ENCODE measurements at places on chromosomes 3 and 15. TPM values are rescaled to one million over a fixed set of nuclear protein-coding genes. Genes with fewer than 3 reads are reported as not detected.
A peak's percentile ranks its signal among the peaks of the same experiment; 100 is the strongest.

DNA sequence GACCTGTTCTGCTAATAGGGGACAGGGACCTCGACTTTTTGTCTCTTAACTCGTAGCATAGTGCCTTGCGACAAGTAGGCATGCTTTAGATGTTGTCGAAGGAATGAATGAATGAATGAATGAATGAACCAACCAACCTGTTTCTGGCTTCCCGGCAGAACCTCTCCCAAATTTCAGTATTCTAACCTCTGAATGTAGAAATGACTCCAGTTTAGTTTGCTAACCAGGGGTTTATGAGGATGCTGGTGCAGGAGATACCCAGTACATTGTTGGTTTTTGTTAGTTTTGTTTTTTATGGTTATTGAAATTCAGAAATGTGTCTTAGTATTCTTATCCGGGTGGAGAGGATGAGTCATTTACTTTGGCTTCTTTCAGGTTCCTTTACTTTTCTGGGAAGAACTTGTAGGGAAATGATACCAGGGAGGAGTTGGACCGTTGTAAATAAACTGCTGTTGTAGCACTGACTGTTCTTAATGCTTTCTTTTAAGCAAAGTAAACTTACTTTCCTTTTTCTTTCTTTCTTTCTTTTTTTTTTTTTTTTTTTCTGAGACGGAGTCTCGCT, 29.6 kb upstream of the EHHADH start:
- DNase-seq = no peak

DNA sequence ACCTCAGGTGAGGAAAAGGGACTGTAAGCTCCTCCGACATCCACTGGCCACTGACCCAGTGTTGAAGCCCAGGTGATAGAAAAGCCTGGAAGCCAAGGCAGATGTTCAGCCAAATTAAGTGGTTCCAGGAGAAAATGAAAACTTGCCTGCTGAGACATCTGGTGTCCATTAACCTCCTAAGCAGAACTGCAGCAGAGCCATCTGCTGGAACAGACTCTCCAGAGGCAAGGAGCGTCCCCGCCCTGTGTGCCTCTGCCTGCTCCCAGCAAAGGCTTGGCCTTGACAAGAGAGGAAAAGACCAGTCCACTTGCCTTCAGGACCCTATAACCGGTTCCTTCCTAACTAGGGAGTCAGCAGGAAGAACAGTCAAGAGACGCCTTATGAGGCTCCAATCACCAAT, 48.2 kb downstream of the SRGAP3 start:
- no peak for DNase-seq

The RPS17 gene
- 4,695 TPM for total RNA-seq

DNA sequence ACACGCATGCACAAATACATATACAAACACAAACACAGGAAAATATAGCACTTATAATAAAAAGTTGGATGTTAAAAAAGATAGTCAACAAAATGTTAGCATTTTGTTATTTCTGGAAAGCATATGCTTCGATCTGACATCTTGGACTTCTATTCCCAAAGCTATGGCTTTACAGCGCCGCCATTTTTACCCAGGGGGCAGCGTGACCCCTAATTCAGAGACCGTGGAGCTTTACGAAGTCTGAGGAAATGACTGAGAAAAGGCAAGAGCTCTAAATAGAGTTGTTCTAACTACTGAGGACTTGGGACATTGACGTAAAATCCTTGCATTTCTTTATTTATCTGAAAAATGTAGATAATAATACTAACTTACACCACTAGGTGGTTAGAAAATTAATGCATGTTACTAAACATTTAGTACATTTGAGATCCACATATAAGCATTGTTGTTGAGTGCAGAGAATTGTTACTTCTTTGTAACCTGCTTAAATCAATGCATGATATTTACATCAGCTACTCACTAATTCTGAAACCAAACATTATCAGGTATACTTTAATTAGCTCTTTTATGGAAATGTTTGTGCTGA, 155.4 kb downstream of the TP63 start:
- DNase-seq = no peak

The GOLGA8S gene
- not detected for total RNA-seq

GRCh38 chr3:45659661-45660566, 29.3 kb upstream of the SACM1L start:
- DNase-seq = peak; percentile 68

DNA sequence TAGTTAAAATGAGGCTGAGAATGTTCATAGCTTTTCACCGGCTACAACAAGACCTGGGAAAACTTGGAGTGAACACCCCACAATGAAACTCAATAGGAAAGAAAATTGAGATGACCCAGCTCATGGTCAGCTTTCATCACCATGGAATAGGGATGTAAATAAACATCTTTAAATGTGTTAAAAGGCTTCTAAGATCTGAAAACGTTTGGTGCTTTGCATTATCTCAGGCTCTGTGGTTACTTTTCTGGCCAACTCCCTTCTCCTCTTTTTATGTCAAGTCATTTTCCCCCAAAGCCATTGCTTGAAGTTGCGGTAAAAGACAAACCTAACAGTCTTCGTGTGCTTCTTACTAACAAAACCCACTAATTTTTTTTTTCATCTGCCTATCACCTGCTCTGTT, 195.8 kb downstream of the MECOM start:
- no peak for DNase-seq

- no peak for DNase-seq
Observed at GRCh38 chr15:72338617-72339321, 18.8 kb upstream of the CELF6 start.

DNA sequence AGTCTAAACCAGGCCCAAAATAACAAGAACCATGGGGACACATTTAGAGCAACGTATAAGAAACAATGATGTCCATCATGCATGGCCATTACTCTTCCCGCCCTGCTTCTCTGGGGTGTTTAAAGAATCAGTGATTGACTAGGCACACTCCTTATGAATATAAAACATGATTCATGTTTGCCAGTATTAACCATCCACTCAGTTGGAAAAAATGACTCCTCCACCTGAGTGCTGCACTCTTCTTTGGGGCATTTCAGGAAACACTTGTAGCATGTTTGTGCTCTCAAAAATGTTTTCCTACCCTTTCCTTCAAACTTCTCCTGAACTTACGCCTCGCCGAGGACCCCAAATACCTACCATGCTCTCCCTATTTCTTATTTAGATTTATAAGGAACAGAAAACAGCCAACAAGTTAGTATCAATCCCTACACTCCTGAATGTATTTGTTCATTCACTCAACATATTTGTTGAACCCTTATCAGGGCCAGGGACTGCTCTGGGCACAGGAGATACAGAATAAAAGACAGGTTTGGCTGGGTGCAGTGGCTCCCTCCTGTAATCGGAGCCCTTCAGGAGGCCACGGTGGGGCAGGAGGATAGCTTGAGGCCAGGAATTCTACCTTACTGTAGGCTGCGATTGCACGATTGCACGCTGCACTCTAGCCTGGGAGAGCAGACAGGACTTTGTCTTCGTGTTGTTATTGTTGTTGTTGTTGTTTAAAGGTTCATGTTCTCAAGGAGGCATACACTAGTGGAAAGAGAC, 137.0 kb downstream of the TMCO5A start:
- no peak for DNase-seq

DNA sequence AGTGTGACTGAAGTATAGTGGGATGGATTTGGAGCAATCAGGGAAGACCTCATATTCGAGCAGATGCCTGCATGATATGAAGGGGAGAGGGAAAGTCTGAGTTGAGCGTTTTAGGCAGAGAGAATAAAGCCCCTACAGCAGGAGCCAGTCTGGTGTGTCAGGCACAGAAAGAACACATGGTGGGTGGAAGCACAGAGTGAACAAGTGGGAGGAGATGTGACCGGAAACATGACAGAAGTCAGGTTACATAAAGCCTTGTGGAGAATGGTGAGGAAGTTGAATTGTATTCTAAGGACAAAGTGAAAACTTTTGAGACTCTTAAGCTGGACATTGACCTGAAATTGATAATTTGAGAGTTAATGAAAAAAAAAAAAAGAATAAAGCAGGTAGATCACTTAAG, 541.0 kb downstream of the PLOD2 start:
- DNase-seq = no peak

DNA sequence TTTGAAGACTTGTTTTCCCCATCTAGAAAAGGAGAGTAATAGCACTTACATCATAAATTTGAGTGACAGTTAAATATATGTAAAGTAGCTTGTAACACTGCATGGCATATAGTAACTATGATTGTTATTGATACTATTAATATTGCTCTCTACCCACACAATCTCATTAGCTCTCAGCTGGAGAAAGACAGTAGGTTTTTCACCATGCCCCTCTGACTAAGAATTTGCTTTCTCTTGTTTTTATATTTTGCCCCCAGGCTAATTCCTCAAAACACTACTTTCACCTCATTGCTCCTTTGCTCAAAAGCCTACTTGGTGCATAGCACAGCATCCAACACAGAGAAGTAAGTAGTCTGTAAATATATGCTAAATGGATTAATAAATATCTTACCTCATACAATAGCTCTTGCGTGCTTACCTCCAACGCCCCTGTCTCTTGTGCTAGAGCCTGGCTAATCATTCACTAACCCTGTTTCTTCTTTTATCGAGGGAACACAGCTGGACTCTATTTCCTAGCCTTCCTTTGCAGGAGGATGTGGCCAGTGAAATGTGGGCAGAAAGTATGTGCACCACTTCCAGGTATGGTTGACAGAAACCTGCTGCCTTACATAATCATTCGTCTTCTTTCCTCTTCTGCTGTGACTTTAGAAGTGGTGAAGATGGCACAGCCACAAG, 190.0 kb downstream of the PLCH1 start:
- DNase-seq = no peak

GRCh38 chr3:116002235-116002634, 378.9 kb downstream of the GAP43 start:
- no peak for DNase-seq

GRCh38 chr3:25064681-25065080, 363.4 kb upstream of the RARB start:
- no peak for DNase-seq

DNA sequence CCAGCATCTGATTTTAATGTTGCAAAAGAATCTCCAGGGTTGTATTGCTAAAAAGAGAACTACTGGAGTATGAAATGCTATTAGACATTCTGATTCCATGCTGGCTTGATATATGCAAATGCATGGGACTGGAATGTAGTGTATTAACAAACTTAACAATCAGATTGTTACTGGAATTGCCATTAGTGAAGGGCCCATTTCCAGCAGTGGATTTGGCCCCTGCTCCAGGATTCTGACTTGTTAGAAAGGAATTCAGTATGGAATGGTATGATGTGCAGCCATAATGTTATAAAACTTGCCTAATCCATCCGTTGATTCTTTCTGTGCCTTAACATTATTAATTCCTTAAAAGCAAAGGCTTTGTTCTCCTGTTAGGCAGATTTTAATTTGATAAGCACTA, 7.9 kb downstream of the ARRDC4 start:
- DNase-seq = no peak

The ISLR2 gene
- not detected for total RNA-seq

The TTLL13 gene
- not detected for total RNA-seq

The DOCK3 gene
- total RNA-seq = 11.1 TPM

DNA sequence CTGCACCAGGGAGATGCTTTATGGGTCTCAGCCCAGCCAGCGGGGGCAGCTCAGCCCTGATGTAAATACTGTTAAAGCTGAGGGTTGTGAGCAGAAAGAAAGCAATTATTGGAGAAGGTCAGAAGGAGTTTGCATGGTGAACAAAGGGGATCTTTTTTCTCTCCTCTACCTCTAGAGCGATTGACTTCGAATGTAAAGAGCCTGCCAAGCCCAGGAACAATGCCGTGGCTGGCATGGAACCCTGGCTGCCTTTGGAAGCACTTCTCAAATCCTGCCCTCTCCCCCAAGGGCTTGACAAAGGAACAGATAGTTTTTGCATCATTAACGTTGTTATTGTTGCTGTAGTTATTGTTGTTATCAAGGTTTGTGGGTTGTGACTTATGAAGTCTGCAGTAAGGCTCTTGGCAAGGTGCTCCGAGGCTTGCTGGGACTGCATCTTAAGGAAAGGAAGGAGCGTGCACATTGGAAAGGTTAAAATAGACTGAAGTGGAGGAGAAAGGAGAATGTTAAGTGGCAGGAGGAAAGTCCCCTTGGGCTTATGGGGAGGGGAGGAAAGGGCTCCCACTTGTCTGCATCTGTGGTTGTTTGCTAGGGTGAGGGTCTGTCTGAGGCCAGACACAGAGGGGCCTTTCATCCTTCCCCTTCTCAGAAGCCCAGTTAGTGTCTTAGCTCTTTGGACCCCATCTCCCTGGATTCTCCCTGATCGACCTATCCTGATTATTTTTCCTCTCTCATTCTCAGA, 16.7 kb downstream of the PDIA5 start:
- DNase-seq = peak; percentile 44

GRCh38 chr3:89446593-89446992, 339.2 kb downstream of the EPHA3 start:
- DNase-seq = no peak

DNA sequence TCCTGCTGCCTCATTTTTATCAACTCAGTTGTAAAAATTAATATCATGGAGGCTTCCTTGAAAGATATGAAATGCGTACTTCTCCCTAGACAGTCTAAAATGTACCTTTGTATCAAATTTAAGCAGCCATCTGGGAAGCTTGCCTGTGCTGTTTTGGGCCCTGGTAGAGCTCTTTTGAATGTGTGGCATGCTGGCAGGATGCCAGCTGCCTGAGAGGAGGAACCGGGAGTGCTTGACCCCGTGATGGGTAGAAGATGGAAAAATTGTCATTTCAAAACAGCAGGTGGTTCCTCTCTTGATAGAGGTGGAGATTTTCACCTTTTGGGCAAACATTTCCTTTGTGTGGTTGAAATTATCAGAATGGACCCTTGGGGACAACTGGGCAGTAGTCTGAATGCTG, 245.3 kb downstream of the RPLP1 start:
- DNase-seq = no peak

GRCh38 chr15:100247228-100248225, 94.2 kb downstream of the ADAMTS17 start:
- no peak for DNase-seq

The OR4F15 gene
- total RNA-seq = not detected

GRCh38 chr15:53789654-53790375, 30.4 kb upstream of the WDR72 start:
- no peak for DNase-seq

DNA sequence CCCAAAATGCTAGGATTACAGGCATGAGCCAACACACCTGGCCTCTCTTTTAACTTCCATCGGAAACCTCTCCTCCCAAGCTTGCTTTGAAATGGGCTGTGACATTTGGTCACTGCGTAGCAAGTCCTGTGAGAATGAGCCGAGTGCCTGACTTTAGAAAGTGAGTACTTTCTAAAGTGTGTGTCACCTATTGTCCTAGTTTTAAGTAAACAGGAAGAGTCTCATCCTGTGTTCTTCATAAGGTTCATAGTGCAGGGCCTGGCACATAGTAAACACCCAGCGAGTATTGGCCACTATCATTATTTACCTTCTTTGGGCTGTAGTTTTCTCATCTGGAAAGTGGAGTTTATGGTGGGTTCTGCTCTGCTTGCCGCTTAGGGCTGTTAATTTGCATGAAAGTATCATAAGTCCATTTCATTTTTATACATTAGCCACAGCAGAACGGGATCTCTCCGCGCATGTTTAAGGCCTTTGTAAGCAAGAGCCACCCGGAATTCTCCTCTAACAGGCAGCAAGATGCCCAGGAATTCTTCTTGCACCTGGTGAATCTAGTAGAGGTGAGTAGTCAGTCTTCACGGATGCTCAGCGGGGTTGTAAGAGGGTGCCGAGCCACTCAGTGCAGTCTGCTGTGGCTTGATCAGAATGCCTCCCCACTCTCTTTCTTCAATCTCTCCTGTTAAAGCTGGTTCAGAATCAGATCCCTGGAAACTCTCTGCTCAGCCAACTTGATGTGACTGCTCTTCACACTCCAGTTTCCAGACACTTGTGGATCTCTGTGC, 87.2 kb downstream of the USP13 start:
- no peak for DNase-seq

- no peak for DNase-seq
Observed at GRCh38 chr3:62065985-62066693, 307.2 kb downstream of the FEZF2 start.
